ENCODE measurements at places on chromosomes 16 and 17. TPM values are rescaled to one million over a fixed set of nuclear protein-coding genes. Genes with fewer than 3 reads are reported as not detected.

- peaks cover 78% of the 10 kb centered on the region for H3K4me1 ChIP-seq
- H3K36me3 ChIP-seq = peaks cover 3% of the 10 kb centered on the region
- peak overlapping the region; percentile 63 for H3K27ac ChIP-seq
- no peaks in the 10 kb centered on the region for H3K27me3 ChIP-seq
- peak overlapping the region; percentile 44 for H3K4me3 ChIP-seq
- DNase-seq = peak; percentile 57
Observed at GRCh38 chr17:40531051-40531991, 29.9 kb upstream of the TNS4 start.

DNA sequence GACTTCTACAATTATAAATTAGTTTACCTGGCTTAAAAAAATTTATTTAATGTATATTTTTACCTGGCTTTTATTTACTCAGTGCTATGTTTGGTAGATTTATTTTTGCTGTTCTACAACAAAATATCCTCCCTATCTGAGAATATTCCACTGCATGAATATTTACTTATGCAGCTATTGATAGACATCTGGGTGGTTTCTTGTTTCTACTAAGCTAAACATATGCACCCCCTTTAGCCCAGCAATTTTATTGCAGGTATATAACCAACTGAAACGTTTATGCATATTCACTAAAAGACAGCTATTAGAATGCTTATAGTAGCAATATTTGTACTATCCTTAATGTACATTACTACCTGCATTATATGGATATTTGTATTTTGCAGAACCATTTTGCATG is 187.7 kb upstream of the CPHXL start:
- no peak for DNase-seq
- H3K27ac ChIP-seq = no peak overlapping the region
- no peaks in the 10 kb centered on the region for H3K36me3 ChIP-seq
- H3K4me3 ChIP-seq = no peak overlapping the region
- H3K4me1 ChIP-seq = no peaks in the 10 kb centered on the region

GRCh38 chr16:82715833-82716232 is 89.1 kb downstream of the CDH13 start:
- no peaks in the 10 kb centered on the region for H3K36me3 ChIP-seq
- no peak for DNase-seq
- peaks cover 5% of the 10 kb centered on the region for H3K27me3 ChIP-seq
- no peak overlapping the region for H3K27ac ChIP-seq

GRCh38 chr16:10296956-10297340 is 88.9 kb upstream of the ATF7IP2 start:
- no peak overlapping the region for H3K27ac ChIP-seq
- H3K4me1 ChIP-seq = no peaks in the 10 kb centered on the region
- peaks cover 2% of the 10 kb centered on the region for H3K36me3 ChIP-seq

GRCh38 chr17:75454193-75454592 is 2.2 kb upstream of the TMEM94 start:
- H3K4me3 ChIP-seq = no peak overlapping the region
- no peaks in the 10 kb centered on the region for H3K27me3 ChIP-seq
- H3K27ac ChIP-seq = no peak overlapping the region
- H3K36me3 ChIP-seq = no peaks in the 10 kb centered on the region
- DNase-seq = no peak

ASPHD1 gene
- total RNA-seq = not detected

GRCh38 chr16:12629271-12629670 is 174.4 kb downstream of the CPPED1 start:
- DNase-seq = no peak
- H3K4me3 ChIP-seq = no peak overlapping the region
- H3K36me3 ChIP-seq = no peaks in the 10 kb centered on the region
- H3K27me3 ChIP-seq = peaks cover 16% of the 10 kb centered on the region
- no peak overlapping the region for H3K27ac ChIP-seq
- H3K4me1 ChIP-seq = no peaks in the 10 kb centered on the region

OTOA gene
- 0.14 TPM for total RNA-seq

- peaks cover 6% of the 10 kb centered on the region for H3K36me3 ChIP-seq
- no peak for DNase-seq
- H3K4me3 ChIP-seq = no peak overlapping the region
Observed at GRCh38 chr17:57697891-57698711, 47.0 kb downstream of the CCDC182 start.

DNA sequence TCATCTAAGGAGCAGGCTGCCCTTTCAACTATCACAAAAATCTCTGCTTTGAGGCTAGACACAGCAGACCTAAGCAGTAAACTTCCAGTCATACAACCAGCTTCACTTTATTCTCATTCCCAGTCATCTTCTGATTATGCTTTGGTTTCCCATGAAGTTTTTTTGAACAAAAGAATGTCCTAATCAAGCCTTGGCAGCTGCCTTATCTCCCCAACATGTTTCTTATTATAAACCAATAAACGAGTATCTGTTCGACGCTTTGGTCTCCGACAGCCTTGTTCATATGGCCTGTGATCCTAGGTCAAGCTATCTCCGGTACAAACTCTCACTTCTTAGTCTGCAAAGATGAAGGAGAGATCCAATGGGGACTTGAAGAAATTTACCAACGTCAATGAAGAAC is 47.4 kb upstream of the CDYL2 start:
- no peak overlapping the region for H3K27ac ChIP-seq
- H3K4me3 ChIP-seq = no peak overlapping the region
- no peaks in the 10 kb centered on the region for H3K4me1 ChIP-seq

DNA sequence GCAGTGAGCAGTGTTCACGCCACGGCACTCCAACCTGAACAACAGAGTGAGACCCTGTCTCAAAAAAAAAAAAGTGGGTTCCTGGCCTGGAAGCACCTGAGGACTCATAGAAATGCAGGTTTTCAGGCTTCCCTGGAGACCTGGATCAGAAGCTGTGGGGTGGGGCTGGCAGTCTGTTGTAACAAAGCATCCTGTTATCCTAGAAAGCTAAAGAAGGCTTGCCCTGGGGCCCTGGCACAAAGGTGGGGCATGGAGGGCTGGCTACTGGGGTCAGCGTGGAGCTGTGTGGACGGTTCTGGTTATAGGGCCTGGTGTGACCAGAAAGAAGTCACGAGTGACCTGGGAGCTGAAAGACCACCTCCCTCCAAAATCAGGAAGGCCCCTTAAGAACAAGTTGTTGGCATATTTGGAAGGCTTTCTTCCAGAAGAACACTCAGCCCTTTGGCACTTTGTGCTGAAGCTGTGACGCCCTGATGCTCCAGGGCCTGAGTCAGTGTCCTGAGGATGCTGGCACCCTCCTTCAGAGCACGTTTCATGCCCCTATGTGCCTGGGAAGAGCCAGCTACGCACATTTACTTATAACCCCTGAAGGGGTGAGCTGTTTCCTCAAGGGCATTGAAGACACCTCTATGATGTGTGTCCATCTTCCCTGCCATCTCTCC is 6.2 kb downstream of the CRISPLD2 start:
- no peak overlapping the region for H3K27ac ChIP-seq
- H3K27me3 ChIP-seq = peaks cover 15% of the 10 kb centered on the region
- H3K36me3 ChIP-seq = no peaks in the 10 kb centered on the region
- DNase-seq = no peak
- no peaks in the 10 kb centered on the region for H3K4me1 ChIP-seq
- no peak overlapping the region for H3K4me3 ChIP-seq

DNA sequence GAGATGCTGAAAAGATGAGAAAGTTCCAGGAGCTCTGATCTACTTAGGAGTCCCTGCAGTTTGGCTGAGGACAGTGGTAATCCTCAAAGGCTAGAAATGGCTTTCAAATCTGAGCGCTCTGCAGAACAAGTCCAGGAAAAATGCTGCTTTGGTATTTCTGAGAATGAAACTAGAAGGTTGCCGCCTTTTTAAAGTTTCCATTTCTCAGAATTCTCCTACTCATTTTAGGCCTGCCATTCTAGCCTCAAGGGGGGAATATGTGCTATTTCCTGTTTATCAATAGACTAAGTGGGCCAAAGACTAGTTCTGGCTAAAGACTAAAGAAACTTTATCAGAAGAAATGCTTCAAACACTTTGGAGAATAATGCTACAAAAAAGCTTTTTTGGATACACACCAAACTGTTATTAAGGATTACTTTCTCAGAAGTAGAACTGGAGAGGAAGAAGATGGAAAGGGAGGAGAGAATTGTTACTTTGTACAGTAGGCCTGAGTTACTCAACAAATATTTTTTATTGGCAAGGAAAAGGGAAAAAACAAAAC is at the start of gene SLFN12L:
TSS of gene SLFN12L (minus strand) at position 78 of the 541 bp plus-strand sequence. CDS start 15,314 bp downstream, outside the sequence.
- H3K27ac ChIP-seq = peak within 1 kb of the TSS; percentile 95
- peaks cover 16% of the 10 kb centered on the region for H3K36me3 ChIP-seq
- peak; percentile 50 for DNase-seq
- no peaks in the 10 kb centered on the region for H3K27me3 ChIP-seq
- H3K4me1 ChIP-seq = peaks cover 23% of the 10 kb centered on the region

DNA sequence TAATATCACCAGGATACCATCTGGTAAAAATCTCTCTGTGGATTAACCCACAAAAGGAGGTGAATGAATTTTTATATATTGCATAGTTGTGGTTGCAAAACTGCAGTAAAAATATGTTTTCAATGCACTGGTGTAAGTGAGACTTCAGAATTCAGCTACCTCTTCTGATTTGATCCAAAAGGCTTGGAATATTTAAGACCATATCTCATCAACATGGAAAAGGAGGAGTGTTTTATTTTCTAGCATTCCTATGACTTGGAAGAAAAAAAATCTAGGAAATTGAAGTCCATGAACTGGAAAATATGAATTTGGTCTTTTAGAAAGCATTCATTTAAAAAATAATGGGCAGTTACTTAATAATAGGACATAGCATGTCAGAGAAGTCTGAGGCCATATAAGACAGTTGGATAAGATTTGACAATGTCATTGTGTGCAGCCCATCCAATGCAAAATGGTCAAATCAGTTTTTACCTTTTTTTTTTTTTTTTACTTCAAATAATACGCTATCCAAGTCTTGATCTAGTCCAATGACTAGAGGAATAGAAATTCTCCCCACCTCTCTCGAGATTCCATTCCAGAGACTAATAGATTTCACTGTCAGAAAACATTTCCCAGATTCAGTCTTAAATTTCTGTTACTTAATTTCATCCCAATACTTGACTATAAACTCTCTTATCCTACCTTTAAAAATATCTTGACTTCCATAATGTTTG is 364.9 kb upstream of the PMFBP1 start:
- no peaks in the 10 kb centered on the region for H3K4me1 ChIP-seq
- H3K36me3 ChIP-seq = peaks cover 3% of the 10 kb centered on the region
- no peak for DNase-seq
- H3K27me3 ChIP-seq = no peaks in the 10 kb centered on the region
- no peak overlapping the region for H3K4me3 ChIP-seq
- no peak overlapping the region for H3K27ac ChIP-seq

DNA sequence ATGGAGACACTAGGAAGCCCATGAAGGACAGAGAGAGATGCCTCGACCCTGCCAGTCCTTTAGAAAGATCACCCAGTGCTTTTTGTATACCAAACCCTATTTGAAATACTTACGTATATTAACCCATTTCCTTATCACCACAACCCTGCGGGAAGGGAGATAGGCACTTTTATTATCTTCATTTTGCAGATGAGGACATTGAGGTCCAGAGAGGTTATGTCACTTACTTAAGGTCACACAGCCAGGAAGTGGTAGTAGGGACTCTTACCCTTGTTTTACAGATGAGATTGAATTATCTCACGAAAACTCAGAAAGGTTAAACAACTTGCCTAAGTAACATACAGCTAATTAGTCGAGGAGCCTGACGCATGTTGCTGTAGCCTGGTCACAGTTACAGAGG is 38.2 kb downstream of the IL4R start:
- H3K27ac ChIP-seq = no peak overlapping the region
- no peak for DNase-seq
- H3K4me3 ChIP-seq = no peak overlapping the region
- no peaks in the 10 kb centered on the region for H3K27me3 ChIP-seq
- H3K4me1 ChIP-seq = peaks cover 24% of the 10 kb centered on the region

IGSF6 gene
- 0.69 TPM for total RNA-seq

GRCh38 chr16:61547626-61548025 is 488.6 kb downstream of the CDH8 start:
- H3K27me3 ChIP-seq = no peaks in the 10 kb centered on the region
- no peaks in the 10 kb centered on the region for H3K4me1 ChIP-seq
- H3K4me3 ChIP-seq = no peak overlapping the region
- H3K36me3 ChIP-seq = no peaks in the 10 kb centered on the region
- no peak for DNase-seq

SDR42E1 gene
- 11.9 TPM for total RNA-seq

DNA sequence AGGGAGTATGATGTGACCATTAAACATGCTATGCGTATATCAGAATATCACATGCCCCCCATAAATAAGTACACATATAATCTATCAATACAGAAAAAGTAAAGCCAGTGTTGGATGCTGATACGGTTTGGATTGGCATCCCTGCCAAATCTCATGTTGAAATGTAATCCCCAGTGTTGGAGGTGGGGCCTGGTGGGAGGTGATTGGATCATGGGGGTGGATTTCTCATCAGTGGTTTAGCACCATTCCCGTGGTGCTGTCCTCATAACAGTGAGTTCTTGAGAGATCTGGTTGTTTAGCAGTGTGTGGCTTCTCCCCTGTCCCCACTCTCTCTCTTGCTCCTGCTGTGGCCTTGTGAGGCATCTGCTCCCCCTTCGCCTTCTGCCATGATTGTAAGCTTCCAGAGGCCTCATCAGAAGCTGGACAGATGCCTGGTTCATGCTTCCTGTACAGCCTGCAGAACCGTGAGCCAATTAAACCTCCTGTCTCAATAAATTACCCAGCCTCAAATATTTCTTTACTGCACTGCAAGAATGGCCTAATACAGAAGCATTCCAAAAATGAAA is 88.9 kb downstream of the AATF start:
- H3K27ac ChIP-seq = peak overlapping the region; percentile 73
- no peak for DNase-seq
- H3K27me3 ChIP-seq = no peaks in the 10 kb centered on the region

DNA sequence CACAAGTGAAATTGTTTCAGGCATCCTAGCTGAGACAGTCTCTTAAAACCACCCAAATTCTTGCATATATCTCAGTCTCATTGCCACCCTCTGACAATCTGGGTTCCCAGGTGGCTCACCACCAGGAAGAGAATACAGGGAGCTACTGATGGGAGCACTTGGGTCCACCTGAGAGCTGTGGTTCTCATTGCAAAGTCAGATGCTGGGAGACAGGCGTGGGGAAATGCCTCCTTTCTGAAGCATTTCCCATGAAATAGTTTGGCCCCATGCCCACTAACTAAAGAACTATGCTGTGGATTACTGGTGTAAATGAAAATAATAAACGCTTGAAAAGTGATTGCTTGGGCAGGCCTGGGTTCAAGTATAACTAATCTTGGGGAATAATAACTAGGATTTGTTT is 70.3 kb downstream of the CMC2 start:
- H3K4me1 ChIP-seq = peaks cover 8% of the 10 kb centered on the region
- H3K4me3 ChIP-seq = no peak overlapping the region
- no peak overlapping the region for H3K27ac ChIP-seq
- peaks cover 45% of the 10 kb centered on the region for H3K27me3 ChIP-seq
- no peaks in the 10 kb centered on the region for H3K36me3 ChIP-seq

OSGIN1 gene
- 2.2 TPM for total RNA-seq

DNA sequence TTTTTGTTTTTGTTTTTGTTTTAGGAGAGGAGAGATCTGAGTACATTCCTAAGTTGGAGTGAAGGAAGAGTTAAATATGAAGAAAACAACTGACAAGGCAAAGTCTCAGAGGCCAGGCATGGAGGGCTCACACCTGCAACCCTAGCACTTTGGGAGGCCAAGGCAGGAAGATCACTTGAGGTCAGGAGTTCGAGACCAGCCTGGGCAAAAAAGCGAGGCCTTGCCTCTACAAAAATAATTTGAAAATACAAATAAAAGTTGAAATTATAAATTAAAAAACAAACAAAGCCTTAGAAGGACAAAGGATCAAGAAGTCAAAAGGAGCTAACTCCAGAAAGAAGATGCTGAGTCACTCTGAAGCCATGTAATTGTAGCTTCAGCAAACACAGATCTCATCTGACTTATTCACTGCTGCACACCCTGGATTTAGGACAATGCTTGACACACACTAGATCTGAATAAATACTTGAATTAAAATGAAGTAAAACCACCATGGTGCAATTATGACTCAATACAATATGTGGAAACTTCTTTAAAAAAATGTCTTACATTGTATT is 9.1 kb downstream of the CEP20 start:
- H3K27ac ChIP-seq = no peak overlapping the region
- H3K36me3 ChIP-seq = peaks cover 4% of the 10 kb centered on the region
- H3K4me1 ChIP-seq = peaks cover 1% of the 10 kb centered on the region
- DNase-seq = no peak

All from naive thymus-derived CD8-positive, alpha-beta T cell (primary cell).